ENCODE measurements at places on chromosomes 4 and X.

DNA sequence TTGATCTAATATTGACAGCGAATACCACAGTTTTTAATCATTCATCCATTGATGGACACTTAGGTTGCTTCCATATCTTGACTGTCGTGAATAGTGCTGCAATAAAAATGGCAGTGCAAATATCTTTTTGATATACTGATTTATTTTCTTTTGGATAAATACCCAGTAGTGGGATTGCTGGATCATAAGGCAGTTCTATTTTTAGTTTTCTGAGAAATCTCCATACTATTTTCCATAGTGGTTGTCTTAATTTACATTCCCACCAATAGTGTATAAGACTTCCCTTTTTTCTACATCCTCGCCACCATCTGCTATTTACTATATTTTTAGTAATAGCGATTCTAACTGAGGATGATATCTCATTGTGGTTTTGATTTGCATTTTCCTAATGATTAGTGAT, 100.1 kb downstream of the SMARCA1 start:
- DNase-seq, result no peak

GRCh38 chrX:66008328-66008970, 31.4 kb downstream of the VSIG4 start:
- DNase-seq, result no peak

- DNase-seq, result no peak
These were observed 133.8 kb downstream of the AFF1 start for GRCh38 chr4:87068583-87069021.

DNA sequence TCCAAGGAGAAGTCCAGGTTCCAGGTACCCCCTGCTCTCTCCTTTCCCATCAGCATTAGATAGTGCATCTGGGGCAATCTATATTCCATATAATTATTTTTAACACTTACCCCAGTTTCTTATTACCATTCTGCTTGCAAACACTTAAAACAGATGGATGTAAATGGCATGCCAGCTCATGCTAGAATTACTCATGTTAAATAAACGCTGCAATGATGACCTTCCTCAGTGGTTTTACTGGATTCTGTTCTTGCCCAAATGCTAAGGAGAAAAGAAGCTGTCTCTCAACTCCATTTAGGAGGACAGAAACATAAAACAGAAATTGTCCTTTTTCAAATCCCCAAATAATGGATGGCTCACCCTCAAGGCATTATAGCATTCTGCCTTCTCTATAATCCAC, 161.1 kb downstream of the NLGN4X start:
- no peak for DNase-seq

- no peak for DNase-seq
These were observed 954.4 kb downstream of the FAT4 start for GRCh38 chr4:126269106-126269505.

DNA sequence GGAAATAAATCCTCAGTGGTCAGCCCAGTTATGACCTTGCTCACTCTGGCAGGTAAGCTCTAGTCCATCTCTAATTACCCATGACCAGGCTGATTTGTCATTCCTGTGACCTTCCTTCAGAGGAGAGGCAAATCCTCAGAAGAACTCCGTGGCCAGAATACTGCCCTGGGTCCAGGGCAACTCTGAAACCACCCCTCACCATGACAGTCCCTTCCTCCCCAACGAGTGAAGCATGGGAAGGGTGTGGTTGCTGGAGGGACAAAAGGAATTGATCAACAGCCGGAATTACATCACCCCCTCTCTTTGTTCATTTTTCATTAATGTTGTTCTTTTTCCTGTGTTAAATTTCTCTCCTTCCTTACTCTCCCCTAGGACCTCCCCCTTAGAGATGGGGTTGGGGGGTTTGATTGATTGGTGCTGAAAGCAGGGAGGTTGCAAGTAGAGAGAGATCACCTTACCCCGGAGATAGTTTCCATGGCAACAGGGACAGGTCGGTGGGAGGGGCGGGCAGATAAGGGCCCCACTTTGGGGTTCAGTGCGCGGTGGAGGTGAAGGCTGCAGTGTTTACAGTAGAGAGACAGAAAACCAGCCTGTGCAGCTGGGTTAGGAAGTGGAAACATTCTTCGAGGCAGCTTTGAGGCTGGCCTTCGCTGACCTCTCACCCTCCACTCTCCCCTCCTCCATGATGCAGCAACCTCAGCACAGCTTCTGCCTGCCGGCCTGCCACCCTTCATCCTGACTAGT, 647.4 kb downstream of the BCOR start:
- DNase-seq, result no peak

- DNase-seq, result no peak
These were observed 62.1 kb upstream of the KLF3 start for GRCh38 chr4:38601916-38602291.

- DNase-seq, result no peak
These were observed 141.5 kb upstream of the PABPC4L start for GRCh38 chr4:134343081-134343480.

- peak; percentile 56 for DNase-seq
These were observed 26.8 kb upstream of the PPP2R2C start for GRCh38 chr4:6499238-6499600.

GRCh38 chr4:53349091-53349491, 16.8 kb downstream of the SCFD2 start:
- DNase-seq, result no peak

DNA sequence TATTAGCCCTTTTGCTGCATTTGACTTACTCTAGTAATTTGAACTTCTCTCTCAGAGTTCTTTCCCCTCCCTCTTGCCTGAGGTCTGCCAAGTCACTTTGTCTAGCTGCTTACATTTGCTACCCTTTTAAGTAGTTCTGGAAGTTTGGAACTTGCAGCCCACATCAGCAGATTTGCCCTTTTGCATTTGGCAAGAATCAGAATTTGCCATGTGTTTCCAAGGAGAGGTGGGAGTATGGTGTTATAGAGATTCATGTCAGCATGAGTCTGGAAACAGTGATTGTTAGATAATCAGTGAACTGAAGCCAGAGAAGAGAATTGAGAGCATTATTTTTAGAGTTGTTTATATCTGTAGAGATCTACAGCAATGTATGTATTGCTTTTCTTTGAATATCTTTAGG, 52.1 kb downstream of the KLHL34 start:
- DNase-seq, result no peak

GRCh38 chrX:74490247-74490646, 69.0 kb downstream of the SLC16A2 start:
- no peak for DNase-seq

DNA sequence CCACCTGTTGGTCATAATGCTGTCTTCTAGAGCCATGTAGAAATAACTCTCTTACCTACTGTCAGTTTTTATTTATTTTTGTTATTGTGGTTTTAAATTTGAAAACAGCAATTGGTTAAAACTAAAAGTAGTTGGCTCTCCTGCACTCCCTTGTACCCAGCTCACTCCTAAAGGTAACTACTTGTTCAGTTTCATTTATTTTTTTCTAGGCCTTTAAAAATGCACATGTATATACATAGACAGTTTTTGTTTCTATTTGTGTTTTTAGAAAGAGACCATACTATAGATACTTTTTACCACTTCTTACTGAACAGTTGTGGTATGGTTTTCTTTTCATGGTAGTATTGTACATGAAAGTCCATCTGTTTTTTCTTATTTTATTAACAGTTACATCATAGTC, 16.8 kb downstream of the SMAD1 start:
- no peak for DNase-seq

DNA sequence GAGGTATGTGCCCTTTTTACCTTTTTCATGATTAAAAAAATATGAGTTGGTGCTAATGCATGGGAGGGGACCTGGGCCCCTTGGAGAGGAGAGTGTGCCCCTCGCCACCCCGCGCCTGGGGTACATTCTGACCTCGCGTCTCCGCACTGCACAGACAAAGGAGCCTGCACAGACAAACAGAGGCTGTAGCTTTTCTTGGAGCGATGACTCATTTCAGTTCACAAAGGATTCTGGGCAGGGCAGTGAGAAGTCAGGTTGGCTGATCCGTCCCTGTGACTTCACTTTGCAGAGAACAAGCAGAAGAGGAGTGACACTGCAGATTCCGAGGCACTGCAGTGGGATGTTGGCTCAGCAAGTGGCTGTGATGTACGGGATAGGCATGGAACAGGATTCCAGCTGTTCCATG, 82.9 kb downstream of the STOX2 start:
- no peak for DNase-seq

- DNase-seq, result no peak
These were observed 43.9 kb upstream of the PDLIM5 start for GRCh38 chr4:94407846-94408245.

GRCh38 chr4:26349496-26349895, 28.7 kb downstream of the RBPJ start:
- DNase-seq, result no peak

GRCh38 chrX:72142094-72142793, 10.5 kb upstream of the RTL5 start:
- no peak for DNase-seq

GRCh38 chr4:182662551-182662950, 254.6 kb downstream of the DCTD start:
- DNase-seq, result no peak

DNA sequence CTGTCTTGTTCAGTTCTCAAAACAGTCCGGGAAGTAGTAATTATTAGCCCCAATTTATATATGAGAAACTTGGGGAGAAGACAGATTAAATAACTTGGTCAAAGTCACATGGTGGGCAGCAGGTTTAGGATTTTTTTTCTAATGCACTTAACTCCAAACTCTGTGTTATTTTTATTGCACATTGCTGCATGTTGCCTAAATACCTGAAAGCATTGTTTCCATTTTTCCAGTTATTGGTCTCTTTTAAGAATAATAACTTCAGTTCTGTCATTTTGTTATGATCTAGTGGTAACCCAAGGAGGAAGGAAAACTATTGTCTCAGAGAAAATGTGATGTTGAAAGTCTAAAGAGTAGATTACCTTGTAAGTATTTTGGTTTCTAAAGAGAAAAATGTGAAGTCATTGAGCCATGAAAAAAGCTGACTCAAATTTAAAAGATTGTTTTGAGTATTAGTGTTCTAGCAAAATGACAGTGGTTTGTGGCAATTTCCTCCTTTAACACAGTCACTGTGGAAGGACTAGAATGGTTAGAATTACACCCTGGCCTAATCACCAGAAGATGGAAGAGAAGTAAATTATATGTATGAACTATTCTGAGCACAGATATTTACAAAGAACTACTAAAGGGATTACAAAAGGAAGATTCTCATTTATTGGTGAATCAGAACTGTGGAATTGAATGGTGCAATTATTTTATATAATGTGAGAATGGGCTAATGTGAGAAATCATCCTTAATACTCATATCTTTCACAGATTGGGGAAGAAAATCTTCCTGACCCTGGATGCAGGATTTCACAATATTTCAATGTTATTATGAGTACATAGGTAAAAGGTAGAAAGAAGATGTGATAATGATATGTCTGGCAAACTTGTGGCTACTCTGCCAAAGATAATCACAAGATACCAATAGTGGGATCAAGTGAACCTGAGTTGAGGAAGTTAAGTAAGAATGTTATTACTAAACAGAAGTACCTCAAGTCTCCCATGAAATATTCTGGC, 21.7 kb upstream of the CXCL8 start:
- DNase-seq, result no peak

DNA sequence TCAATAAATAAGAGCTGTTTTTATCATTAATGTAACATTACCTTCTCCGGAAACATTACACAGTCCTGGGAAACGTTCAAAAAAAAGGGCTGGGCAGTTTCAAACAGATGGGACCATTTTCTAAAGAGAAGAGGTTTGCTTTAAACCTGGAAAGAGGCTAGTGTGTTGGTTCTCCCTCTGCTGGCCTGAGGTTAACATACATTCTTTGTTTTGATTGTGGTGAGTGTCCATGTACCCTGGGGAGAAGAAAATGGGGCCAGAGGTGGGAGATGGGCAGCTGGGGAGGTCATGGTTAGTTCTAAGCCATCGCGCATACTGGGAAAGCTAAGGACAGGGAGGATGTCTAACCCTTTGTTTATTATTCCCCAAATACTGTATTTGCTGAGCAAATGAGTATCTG, 194.7 kb downstream of the CPEB2 start:
- DNase-seq, result no peak

DNA sequence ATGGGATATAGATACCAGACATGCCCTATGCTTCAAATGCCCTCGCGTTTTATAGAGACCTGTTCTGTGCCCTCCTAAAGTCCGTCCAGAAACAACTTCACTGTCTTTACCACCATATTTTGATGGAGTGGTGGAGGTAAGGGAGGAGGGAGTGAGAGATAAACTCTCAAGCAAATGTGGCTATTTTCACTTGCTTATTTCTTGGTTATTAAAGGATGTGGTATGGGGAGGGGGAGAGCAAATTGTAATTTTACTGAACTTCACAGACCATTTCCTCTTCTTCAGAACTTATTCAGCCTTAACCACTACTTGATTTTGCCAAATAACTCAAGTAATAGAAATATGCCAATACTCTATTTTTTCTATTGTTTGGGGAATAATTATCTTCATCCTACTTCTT, 31.5 kb downstream of the GPR174 start:
- DNase-seq, result no peak

GRCh38 chr4:4396628-4397440, 9.9 kb downstream of the NSG1 start:
- no peak for DNase-seq

GRCh38 chr4:170526471-170526870, 436.7 kb upstream of the AADAT start:
- no peak for DNase-seq

- no peak for DNase-seq
These were observed 1419.8 kb downstream of the ADGRL3 start for GRCh38 chr4:62619971-62620370.

DNA sequence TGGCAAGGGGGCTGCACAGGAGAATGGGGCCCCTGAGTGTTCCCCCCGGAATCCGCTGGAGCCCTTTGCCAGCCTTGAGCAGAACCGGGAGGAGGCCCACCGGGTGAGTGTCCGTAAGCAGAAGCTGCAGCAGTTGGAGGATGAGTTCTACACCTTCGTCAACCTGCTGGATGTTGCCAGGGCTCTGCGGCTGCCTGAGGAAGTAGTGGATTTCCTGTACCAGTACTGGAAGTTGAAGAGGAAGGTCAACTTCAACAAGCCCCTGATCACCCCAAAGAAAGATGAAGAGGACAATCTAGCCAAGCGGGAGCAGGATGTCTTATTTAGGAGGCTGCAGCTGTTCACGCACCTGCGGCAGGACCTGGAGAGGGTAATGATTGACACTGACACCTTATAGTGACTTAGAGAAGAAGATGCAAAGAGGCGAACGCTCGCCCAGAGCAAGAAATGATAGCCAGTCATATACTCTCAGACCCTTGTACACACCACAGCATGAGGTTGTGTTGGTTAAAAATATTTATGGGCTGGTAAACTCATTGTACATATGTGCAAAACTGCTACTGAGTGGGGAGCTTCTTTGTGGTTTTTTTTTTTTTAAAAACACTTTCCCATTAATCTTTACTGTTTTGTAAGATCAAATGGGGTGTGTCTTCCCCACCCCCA, 52.5 kb downstream of the JADE1 start:
- no peak for DNase-seq
